Fibroblast of lung (primary cell): ENCODE measurements at places on chromosomes 3 and 15. TPM values are rescaled to one million over a fixed set of nuclear protein-coding genes. Genes with fewer than 3 reads are reported as not detected.

PRR23B gene
- total RNA-seq: not detected in 2 replicates

ITGA11 gene
- total RNA-seq: 29.6 and 43.7 TPM in 2 replicates

CD86 gene
- total RNA-seq: not detected in 2 replicates

DNA sequence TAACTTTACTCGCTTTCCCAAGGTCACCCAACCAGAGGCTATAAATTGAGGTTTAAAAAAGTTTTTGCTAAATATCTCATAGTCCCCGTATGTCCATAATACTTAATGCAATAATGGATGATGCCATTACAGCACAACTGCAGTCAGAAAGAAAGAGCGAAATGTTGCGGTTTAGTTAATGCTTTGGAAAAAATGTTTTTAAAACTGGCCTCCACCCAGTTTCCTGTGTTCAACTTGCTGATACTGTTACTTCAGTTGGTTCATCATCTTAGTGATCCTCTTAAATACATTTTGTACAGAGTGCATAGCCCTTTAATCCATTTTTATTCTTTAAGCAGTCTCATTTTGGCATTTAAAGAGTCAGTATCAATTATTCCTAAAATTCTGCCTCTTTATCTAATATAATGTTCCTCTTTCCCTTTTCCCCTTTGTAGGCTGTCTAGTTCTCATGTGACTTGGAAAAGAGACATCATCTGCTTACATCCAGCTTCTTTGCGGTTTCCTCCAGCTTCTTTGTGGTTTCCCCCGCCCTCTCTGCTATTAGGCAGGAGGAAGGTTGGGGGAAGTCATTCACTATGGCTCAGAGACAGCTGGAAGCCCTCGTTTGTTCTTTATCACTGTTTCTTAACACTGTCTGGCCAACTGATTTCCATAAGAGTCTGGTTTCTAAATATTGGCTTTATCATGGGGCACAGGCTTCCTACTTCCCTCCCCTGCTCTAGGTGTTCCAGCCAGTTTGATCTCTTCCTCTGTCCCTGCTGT is 154.3 kb downstream of the GOLIM4 start:
- H3K27ac ChIP-seq: peak overlapping the region; percentile 37
- DNase-seq: peak; percentile 96
- H3K27me3 ChIP-seq: no peaks in the 10 kb centered on the region
- no peaks in the 10 kb centered on the region for H3K36me3 ChIP-seq

GRCh38 chr3:179348325-179349013 is 960 bp downstream of the MFN1 start:
- peak overlapping the region; percentile 92 for H3K4me3 ChIP-seq
- peak overlapping the region; percentile 77 for H3K27ac ChIP-seq
- H3K27me3 ChIP-seq: no peaks in the 10 kb centered on the region
- H3K4me1 ChIP-seq: peaks cover 2% of the 10 kb centered on the region
- no peaks in the 10 kb centered on the region for H3K36me3 ChIP-seq
- no peak for DNase-seq

DNA sequence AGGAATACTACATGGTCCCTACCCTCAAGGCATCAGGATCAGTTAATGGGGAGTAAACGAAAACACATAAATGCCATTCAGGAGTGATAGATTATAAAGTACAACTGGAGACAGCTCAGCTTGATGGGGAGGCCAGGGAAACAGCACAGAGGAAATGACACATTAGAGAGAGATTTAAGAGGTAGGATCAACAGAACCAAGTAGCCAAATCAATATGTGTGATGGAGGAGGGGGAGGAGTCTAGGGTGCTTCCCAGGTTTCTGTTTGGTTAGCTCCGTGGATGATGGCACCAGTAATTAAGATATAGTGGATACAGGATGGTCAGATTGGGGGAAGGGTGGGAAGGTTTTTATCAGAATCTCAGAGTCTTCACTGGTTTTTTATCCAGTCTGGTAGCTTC is 229.5 kb upstream of the ROPN1 start:
- H3K27me3 ChIP-seq: no peaks in the 10 kb centered on the region
- H3K4me3 ChIP-seq: no peak overlapping the region
- peak; percentile 44 for DNase-seq
- H3K36me3 ChIP-seq: no peaks in the 10 kb centered on the region
- H3K27ac ChIP-seq: no peak overlapping the region
- no peaks in the 10 kb centered on the region for H3K4me1 ChIP-seq

GRCh38 chr15:70826634-70827033 is 27.3 kb downstream of the LARP6 start:
- H3K36me3 ChIP-seq: no peaks in the 10 kb centered on the region
- H3K27ac ChIP-seq: peak overlapping the region; percentile 60
- H3K4me1 ChIP-seq: peaks cover 11% of the 10 kb centered on the region
- peak; percentile 75 for DNase-seq
